ENCODE measurements at places on chromosomes 5 and 9. TPM values are rescaled to one million over a fixed set of nuclear protein-coding genes. Genes with fewer than 3 reads are reported as not detected.

TRIP13 gene
- 3.1 TPM for total RNA-seq

PKD2L2 gene
- not detected for total RNA-seq

PPP3R2 gene
- total RNA-seq: 0.82 TPM

TOR4A gene
- total RNA-seq: 3.7 TPM

TPRN gene
- total RNA-seq: 11.3 TPM

MEF2C gene
- total RNA-seq: 102 TPM

OR1L6 gene
- total RNA-seq: not detected

CTXN3 gene
- total RNA-seq: 4.0 TPM

PDE8B gene
- 5.7 TPM for total RNA-seq

TMEM252 gene
- total RNA-seq: not detected

MYMK gene
- 2.1 TPM for total RNA-seq

QRFP gene
- total RNA-seq: not detected

KCNN2 gene
- 7.7 TPM for total RNA-seq

ZBTB5 gene
- total RNA-seq: 31.8 TPM

CARD9 gene
- 7.9 TPM for total RNA-seq

PCDHGC5 gene
- 6.6 TPM for total RNA-seq

SURF6 gene
- 20.2 TPM for total RNA-seq

PCDHAC1 gene
- total RNA-seq: 7.6 TPM

CYLC2 gene
- total RNA-seq: not detected

SLC34A1 gene
- total RNA-seq: not detected

NIPAL4 gene
- total RNA-seq: not detected

PCDHGA11 gene
- total RNA-seq: 19.0 TPM

IL31RA gene
- 1.0 TPM for total RNA-seq

LIX1 gene
- 3.2 TPM for total RNA-seq

STKLD1 gene
- 1.3 TPM for total RNA-seq

CDKN2B-AS1 gene
- total RNA-seq: 0.77 TPM

AMBP gene
- not detected for total RNA-seq

CSF2 gene
- not detected for total RNA-seq

NR5A1 gene
- total RNA-seq: not detected

SOX30 gene
- 0.16 TPM for total RNA-seq

CORO2A gene
- total RNA-seq: 5.3 TPM

TXNDC8 gene
- total RNA-seq: not detected

PCDHGA9 gene
- total RNA-seq: 21.7 TPM

GPR21 gene
- total RNA-seq: 7.7 TPM

ADRB2 gene
- 3.8 TPM for total RNA-seq

CTNND2 gene
- 37.3 TPM for total RNA-seq

FGD3 gene
- 5.6 TPM for total RNA-seq

CCL21 gene
- 16.9 TPM for total RNA-seq

NEUROG1 gene
- total RNA-seq: 5.9 TPM

CDX1 gene
- total RNA-seq: not detected

OR1L8 gene
- not detected for total RNA-seq

ARL10 gene
- total RNA-seq: 25.1 TPM

SLC31A2 gene
- 9.6 TPM for total RNA-seq

ADAMTS12 gene
- total RNA-seq: 28.0 TPM

INSYN2B gene
- 0.49 TPM for total RNA-seq

C9orf153 gene
- 1.2 TPM for total RNA-seq

C5orf58 gene
- total RNA-seq: not detected

GABRA6 gene
- not detected for total RNA-seq

LRRTM2 gene
- 124 TPM for total RNA-seq
